ENCODE measurements at places on chromosomes 1 and 21.
A peak's percentile ranks its signal among the peaks of the same experiment; 100 is the strongest.

DNA sequence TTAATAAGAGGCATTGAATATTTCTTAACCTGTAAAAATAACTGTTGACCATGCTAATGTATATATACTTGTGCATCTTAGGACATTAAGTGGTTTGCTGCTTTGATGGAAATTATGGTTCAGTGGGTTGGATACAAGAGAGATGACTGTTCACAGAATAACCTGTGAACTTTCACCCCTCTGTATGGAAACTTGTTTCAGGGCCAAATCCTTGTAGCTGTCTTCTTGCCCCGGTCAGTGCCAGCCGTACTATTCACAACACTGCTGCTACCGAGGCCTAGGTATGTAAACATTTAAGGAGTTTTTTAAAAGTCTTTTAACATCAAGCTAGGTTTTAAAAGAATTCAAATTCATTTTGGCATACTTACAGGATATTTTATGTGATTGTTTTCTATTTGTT lies 16.1 kb downstream of the DONSON start:
- DNase-seq = no peak

GRCh38 chr1:87841332-87841731 lies 512.7 kb downstream of the LMO4 start:
- DNase-seq = no peak

DNA sequence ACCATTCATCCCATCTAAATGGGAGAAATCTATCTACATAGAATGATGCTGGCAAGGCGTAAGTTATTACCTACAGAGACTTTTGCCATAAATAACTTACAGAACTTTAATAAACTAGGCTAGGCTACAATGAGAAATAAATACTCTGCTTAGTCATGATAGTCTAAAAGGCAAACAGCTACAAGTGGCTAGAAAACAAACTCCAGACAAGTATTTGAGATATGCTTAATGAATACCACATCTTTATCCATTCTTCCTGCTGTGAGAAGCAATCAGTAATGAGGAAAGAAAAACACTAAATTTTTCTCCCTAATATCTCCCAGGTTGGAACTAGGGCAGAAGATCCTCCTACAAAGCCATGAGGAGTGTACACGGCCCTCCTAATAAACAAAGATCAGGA lies 187.0 kb upstream of the OLFM3 start:
- no peak for DNase-seq

DNA sequence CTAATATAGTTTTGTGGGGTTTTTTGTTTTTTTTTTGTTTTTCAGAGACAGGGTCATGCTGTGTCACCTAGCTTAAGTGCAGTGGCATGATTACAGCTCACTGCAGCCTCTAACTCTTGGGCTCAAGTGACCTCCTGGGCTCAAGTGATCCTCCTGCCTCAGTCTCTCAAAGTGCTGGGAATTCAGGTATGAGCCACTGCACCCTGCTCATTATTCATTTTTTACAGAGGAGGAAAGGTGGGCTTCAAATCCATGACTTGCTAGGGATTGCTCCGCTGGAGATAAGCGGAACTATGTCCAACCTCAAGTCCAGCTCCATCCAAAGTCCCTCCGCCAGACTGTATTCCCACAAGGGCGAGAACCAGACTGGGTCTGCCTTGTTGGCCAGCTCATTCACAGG lies 8.0 kb upstream of the SPOCD1 start:
- DNase-seq = no peak

DNA sequence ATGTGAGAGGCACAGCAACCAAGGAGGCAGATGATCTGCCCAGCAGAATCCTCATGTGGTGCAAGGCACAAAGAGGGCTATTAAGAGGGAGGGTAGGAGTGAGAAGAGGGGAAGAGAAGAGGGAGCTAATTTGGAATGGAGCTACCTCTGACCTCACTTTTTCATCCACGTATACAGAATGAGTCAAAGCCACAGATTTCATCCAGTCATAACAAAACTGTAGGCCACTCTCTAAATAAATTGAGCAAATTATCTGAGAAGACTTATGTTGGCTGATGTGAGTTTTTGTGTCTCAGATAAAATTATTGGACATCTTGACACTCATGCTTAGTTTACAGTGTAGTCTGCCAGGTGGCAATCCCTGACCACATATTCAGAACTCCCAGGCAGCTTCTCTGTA lies 325.6 kb downstream of the TTLL7 start:
- no peak for DNase-seq

DNA sequence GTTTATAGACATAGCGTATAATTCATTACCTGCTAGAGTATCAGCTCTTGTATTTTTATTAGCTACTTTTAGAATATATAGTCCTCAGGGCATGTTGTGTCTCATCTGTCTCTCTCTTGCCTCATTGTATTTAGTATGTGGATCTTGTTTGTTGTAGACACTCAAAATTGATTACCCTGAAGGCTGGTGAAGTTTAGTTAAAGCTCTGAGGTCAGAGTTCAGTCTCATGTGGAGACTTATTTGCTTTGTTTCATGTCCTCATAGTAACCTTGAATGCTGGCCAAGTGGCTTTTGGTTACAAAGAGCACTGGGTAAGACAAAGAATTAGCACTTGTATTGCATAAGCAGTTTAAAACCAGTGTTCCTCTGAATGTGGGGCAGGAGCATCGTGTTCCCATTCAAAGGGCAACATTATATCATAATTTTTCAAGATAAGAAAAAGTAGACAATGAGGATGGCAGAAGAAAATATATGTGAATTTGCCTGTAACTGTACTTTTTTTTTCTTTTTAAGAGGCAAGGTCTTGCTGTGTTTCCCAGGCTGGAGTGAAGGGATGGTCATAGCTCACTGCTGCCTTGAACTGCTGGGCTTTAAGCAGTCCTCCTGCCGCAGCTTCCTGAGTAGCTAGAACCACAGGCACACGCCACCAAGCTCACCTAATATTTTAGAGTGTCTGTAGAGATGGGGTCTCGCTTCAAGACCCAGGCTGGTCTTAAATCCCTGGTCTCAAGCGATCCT lies 17.4 kb downstream of the CNST start:
- peak; percentile 10 for DNase-seq

- DNase-seq = no peak
Measured at GRCh38 chr1:210482945-210483617, 154.4 kb downstream of the HHAT start.

GRCh38 chr1:70892930-70893329 lies 154.7 kb downstream of the PTGER3 start:
- DNase-seq = no peak

DNA sequence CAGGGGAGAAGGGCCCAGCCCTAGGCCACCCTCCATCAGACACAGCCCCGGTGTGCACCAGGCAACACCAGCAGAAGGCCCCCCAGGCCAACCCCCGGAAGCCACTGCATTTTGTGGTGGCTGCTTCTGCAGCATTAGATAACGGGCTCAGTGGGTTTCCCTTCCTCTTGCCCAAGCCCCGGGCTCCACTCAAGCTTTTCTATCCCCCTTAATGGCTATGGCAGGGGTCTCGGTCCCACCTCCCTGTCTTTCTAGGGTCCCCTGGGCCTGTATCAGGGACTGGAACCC lies 18.9 kb downstream of the C1orf174 start:
- no peak for DNase-seq

- no peak for DNase-seq
Measured at GRCh38 chr1:50333595-50333974, 89.7 kb downstream of the DMRTA2 start.

GRCh38 chr1:247212627-247213617 lies 41.1 kb upstream of the ZNF124 start:
- no peak for DNase-seq

GRCh38 chr1:229101011-229101871 lies 169.7 kb upstream of the RAB4A start:
- no peak for DNase-seq

GRCh38 chr1:208100906-208101305 lies 143.3 kb downstream of the PLXNA2 start:
- peak; percentile 94 for DNase-seq
